ENCODE measurements at places on chromosomes 3 and 15.

- no peak for DNase-seq
Measured at GRCh38 chr3:80263260-80263659, 495.5 kb upstream of the ROBO1 start.

- no peak for DNase-seq
Measured at GRCh38 chr3:15011174-15011573, 53.9 kb downstream of the MRPS25 start.

DNA sequence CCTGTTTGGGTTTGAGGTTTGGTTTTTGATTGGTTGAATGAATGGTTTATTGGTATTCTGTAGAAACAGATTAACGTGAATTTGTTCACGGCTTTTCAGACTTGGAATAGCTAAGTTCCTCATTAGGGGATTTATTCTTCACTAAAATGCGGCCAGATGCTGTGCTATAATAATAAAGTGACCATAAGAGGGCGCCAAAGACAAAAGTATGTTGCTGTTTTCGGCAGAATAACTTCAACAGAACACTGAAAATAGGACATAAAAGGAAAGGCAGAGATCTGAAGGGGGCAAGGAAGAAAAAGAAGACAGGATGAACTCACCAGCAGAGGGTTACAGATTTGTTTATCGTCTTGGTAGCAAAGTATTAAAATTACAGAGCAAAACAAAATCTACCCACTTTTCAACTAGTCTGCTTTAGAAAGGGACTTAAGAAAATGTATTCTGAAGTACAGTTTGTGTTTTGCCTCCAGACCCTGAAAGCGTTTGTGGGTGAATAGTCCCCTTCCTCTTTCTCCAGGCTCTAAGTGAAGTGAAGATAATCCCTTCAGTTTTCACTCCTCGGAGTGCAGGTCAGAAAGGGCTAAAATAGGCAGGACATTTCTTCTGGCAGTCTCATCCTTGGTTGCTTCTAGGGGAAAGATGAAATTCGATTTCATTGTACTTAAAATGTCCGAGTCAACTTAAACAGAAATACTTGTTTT lies 147.6 kb downstream of the IL20RB start:
- DNase-seq: peak; percentile 53

DNA sequence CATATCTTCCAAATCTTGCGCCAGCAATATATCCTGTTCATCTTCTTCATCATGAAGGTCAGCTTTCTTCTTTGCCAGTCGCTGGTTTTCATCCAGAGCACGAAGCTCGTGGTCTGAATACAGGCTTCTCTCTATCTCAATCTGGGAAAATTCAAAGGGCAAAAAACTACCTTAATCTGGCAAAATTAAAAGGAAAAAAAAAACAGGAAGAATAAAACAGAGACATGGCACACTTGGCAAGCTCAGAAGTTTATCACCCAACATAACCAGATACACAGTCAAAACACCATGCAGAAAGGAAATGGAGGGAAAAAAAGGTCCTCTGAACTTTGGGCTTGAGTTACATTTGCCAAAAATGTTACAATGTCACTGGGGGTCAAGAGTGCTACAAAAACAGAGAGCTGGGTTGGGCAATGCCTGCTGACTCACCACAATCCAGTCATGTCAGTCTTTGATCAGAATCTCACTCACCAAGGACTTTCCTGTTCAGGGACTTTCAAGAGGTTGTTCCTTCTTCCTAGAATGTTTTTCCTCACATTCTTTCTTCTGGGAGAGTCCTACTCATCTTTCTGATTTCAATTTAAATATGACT lies 1.5 kb downstream of the MRPL46 start:
- no peak for DNase-seq

- DNase-seq: no peak
Measured at GRCh38 chr15:41794081-41794480, 19.8 kb downstream of the MAPKBP1 start.

- no peak for DNase-seq
Measured at GRCh38 chr15:51533672-51534398, 88.7 kb downstream of the DMXL2 start.

- DNase-seq: no peak
Measured at GRCh38 chr3:141454054-141454453, 32.8 kb upstream of the RASA2 start.

DNA sequence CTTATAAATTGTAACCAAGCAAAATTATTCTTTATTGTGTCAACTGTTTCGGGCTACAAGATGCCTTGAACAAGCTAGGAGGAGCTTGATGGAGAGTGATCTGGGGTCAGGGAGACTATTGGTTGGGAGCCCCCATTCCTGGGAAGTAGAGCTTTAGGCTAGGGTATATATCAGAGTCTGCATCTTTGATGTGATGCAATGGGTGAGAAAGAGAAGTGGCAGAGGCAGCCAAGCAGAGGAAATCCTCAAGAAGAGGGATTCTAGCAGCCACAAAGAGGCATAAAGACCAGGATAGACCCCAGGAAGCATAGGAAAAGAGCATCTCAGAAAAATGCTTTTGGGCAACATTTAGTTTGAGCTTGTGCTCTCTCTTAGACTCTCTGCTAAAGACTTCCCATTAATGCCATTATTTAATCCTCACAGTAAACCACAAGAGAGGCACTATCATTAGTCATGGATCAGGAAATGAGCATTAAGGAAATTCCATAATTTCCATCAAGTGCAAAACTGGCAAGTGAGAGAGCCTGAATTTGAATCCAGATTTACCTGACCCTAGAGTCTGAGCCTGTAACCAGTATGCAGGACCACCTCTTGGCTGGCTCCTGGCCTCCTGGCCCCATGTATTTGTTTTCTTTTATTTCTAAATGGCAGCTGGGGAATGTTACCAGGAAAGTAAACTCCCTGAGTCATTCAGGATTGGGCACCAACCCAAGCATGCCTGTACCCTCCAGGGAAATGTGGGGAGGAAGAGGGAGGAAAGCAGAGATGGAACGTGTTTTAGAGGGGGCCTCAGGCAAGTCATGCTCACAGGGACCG lies 118.7 kb downstream of the RPL22L1 start:
- DNase-seq: no peak

- DNase-seq: no peak
Measured at GRCh38 chr15:59522988-59523461, 85.0 kb downstream of the FAM81A start.

DNA sequence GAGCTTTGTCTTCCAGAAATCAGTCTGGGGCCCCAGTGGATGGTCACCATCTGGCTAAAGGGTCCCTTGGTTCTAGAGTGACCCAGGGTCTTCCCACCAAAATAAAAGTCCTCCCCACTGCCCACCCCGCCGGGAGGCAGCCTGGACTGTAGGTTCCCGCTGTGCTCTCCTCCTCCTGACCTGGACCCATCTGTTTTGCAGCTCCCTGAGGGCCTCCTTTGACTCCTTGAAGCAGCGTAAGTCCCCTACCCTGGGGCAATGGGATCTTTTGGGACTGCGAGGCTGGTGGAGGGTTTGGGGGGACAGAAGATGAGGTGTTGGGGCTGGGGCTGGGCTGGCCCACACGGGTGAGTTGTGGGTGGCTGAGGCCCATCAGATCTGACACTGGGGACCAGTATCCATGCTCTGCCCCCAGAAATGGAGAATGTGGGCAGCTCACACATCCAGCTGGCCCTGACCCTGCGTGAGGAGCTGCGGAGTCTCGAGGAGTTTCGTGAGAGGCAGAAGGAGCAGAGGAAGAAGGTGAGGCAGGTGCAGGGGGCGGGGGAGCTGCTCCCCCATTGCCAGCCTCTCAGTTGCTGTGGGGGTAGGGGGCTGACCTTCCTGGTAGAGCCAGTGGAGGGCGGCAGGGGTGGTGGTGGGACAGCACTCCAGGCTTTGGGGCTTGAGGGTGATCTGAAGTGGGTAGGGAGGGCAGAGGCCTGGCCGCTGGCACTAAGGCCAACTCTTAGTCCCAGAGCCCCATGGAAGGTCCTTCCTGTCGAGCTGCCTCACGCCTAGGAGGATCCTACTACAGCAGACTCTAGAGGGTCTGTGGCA lies 30.4 kb downstream of the PSTPIP1 start:
- DNase-seq: no peak

- no peak for DNase-seq
Measured at GRCh38 chr15:31195871-31196270, 94.3 kb upstream of the TRPM1 start.

GRCh38 chr15:39242345-39242744 lies 338.5 kb upstream of the THBS1 start:
- DNase-seq: no peak

DNA sequence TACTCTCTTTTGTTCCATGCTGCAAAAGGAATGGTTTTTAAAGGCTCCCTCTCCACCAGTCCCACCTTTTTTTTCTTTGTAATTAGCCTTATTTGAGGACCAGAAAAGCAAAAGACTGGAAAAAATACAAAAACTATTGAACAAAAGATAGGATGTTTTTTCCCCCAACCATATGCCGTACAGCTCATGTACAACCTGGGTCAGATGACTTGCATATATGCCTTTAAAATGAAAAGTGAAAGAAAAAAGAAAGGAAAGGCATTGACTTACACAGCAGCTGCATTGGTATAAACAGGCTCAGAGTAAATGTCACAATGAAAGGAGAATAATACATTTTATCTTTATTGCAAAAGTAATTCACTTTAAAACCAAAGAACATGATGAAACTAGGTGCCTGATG lies 69.5 kb upstream of the CMC1 start:
- DNase-seq: no peak

DNA sequence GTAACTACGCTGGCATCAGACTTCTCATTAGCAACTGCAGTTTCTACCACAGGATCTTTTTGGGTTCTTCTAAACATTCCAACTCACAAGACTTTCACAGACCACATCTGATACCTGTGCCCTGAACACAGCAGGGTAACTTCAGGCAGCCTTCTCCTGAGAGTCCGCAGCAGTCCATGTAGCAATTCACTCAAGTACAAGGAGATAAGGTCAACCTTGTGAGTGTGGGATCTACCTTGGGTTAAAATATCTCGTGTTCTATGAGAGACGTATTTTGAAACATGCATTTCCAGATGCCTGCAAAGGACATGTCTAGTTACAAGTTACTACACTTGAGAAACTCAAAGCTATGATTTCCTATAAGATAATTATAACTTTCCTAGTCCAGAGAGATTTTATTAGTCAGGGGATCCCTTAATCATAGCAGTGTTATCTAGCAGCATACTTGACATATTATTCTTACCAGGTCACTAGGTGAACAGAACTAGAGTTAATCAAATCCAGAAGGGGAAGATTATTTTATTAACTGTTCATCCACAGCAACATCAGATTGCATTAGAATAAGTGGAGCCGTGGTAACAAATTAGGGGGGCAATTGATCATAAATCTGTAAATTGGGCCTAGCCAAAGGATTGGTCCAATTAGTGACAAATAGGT lies 66.4 kb downstream of the ASTE1 start:
- DNase-seq: no peak

DNA sequence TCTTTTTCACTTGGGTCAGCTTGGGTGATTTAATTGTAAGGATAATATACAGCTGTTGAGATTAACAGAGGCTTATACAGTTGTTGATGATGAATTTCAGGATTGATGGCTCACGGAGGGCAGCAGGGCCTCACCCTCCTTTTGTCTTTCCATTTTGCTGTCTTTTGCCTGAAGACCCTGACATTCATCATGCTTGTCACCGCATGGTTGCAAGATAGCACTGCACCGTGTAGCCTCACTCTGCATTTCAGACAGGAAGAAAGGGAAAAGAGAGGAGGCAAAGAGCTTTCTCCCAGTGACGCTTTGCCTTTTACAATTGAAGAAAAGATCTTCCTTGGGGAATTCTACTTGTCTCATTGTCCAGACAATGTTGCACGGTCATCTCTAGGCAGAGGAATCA lies 115.1 kb downstream of the TPRG1 start:
- DNase-seq: no peak

- peak; percentile 8 for DNase-seq
Measured at GRCh38 chr3:138438896-138439295, 4.5 kb downstream of the ESYT3 start.

DNA sequence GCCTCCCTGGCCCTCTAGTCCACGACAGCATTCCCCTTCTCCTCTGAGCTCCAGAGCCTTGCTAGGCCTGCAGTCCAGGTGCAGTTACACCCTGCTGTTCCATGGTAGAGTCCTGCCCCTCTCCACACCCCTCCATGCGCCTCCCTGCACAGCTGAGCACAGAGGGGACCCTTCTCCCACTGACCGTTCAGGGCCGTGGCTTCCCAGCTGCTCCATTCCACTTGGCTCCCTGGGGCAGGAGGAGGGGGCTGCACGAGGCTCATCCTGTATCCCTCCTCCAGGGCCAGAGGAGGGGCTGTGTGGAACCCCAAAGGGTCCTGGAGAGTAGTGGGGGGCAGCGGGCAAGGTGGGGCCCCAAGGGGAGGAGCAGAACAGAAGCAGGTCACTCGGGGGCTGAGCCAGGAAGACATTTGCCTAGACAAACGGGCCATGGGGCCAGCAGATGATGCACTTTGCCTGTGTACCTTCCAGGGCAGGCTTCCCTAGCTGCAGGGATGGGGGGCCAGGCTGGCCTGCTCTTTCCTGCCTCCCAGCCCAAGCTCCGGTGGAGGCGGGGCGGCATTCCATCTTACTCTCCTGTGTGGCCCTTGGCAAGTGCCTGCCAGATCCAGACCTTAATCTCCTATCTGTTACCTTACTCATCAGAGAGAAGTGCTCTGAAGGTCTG lies 20.7 kb upstream of the GOLGA6C start:
- DNase-seq: no peak

- DNase-seq: no peak
Measured at GRCh38 chr3:193452338-193452737, 73.8 kb upstream of the ATP13A5 start.

- no peak for DNase-seq
Measured at GRCh38 chr15:59699810-59700431, 10.8 kb upstream of the BNIP2 start.

GRCh38 chr3:25618028-25618427 lies 46.7 kb downstream of the TOP2B start:
- no peak for DNase-seq

DNA sequence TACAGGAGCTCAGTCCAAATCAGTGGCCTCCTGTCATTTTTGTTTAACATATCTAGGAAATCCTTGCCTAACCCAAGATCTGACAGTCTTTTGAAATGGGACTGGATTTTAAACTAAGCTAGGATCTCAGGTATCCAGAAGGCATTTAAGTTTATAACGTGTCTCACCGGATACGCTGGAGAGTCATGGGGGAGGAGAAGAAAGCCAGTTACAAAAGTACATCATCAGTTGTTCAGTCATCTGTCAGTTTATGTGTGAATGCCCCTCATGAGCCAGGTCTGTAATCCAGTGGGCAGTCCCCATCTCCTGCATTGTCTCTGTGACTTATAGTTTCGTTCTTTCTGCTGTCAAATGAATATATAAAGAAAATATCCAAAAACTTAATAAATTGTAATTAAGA lies 44.4 kb downstream of the RAB7A start:
- DNase-seq: no peak

All from D341Med (cell line).